D721Med (cell line): ENCODE measurements at places on chromosomes 4 and X.
A peak's percentile ranks its signal among the peaks of the same experiment; 100 is the strongest.

DNA sequence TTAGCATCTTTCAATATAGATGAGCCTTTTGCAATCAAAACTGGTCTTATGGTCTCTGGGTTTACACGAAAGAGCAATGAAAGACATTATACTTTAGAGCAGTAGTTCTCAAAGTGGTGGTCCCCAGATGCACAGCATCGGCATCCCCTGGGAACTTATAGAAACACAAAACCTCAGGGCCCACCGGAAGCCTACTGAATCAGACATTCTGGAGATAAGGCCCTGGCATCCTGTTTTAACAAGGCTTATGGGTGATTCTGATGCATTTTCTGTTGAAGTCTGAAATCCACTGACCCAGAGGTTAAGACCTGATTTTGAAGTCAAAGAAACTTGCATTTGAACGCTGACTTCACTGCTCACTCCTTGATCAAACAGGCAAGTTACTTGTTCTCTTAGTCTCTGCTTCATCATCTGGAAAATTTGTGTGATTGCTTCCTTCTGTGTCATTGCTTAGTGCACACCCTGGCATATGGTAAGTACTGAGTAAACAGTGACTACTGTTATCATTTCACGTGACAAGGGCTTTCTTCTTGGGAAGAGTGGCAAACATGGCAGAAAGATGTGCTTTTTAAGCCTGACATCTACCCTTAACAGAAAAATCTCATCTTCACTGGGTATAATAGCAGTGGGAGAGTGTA, 14.5 kb downstream of the CHRNA9 start:
- DNase-seq: no peak

- DNase-seq: no peak
Measured at GRCh38 chrX:129932821-129933321, 26.9 kb downstream of the UTP14A start.

DNA sequence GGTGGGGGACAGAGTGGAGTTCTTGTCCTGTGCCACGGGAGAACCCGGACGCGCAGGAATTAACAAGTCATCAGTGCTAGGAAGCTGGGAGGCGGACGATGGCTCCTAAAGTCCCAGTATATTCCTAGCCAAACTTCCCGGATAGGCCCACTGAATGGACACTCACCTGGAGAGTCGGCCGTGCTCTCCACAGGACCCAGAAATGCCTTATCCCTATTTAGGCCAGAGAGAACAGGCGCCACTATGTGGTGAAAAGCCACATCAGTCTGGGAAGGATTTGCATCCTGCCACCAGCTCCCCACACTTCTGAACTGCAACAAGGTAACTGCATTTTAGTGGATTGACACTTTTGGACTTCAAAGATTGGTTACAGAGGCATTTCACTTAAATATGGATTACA, 1.1 kb downstream of the CFAP299 start:
- DNase-seq: no peak

DNA sequence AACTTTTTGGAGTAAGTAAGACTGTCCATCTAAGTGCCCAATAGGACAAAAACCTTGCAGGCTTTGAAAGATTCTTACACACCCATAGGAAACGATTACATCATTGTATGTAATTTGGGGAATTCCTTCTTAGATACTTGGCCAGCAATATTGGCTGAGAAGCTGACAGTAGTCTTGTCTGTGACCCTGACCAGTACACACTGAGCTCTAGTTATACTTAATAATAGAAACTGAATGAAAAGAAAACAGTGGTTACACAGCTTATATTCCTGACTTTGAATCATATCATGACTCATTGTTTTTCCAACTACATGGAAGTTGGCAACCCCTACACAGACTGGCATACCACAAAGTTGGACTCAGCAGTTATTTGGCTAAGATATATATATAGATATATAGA, 7.1 kb upstream of the TLR2 start:
- no peak for DNase-seq

DNA sequence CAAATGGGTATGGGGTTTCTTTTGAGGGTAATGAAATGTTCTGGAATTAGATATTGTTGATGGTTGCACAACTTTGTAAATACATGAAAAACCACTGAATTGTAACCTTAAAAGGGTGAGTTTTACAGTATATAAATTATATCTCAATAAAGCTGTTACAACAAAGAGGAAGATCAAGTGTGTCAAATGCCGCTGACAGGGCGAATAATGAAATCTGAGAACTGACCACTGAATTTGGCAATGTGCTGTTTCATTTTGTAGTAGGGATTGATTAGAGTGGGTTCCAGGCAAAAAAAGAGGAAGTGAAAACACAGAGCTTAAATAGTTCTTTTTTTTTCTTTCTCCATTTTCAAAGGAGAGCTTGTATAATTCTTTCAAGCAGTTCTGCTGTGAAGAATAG, 161.1 kb upstream of the NAP1L5 start:
- no peak for DNase-seq

DNA sequence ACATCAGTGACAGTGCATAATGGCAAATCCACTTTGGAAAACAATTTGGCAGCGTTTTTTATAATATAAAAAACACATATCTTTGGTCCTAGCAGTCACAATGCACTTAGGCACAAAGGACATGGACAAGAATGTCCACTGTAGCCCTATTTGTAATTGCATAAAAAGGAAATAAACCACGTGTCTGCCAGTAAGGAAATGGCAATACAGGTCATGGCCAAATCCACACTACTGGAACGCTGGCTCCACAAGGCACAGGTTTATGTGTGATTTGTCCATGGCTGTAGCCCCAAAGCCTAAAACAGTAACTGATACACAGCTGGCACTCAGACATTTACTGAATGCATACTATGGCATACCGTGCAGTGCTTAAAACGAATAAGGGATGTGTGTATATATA, 69.7 kb downstream of the CD99L2 start:
- DNase-seq: no peak

GRCh38 chr4:147157860-147158701, 212.4 kb upstream of the TTC29 start:
- DNase-seq: no peak

DNA sequence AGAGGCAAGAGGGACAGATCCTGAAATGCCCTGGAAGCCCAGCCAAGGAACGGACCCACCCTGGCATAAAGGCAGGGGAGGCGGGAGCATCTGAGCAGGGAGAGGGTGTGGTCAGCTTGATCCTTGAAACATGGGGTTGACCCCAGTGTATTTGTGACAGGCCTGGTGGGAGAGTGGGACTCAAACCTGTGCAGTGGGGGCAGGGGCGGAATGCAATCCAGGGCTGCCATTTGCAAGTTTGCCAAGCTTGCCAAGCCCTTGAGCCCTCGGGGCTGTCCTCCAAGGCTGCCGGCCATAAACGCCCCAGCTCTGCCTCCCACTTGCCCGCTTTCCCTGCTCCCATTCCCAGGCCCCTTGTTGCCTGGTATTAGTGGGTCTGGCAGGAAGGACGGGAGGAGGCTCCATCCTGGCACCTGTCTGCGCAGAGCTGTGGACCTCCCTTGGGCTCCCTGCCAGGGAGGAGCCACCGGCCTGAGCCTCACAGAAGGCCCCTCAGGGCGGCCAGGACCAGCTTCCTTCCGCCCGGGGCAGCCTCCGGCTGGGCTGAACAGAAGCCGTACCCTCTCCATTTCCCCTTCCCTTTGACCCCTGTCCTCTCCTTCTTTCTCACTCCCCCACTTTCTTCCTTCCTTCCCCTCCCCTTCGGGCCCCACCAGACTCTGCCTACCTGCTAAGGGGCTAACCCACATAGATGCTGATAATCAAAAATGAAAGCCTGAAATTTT, 661 bp downstream of the S100P start:
- DNase-seq: no peak

- no peak for DNase-seq
Measured at GRCh38 chr4:6984612-6985425, 58.4 kb upstream of the TADA2B start.

- DNase-seq: no peak
Measured at GRCh38 chr4:184689681-184690080, 40.1 kb downstream of the PRIMPOL start.

GRCh38 chr4:149248191-149248764, 567.4 kb downstream of the IQCM start:
- no peak for DNase-seq

GRCh38 chrX:40088803-40089540, 8.8 kb downstream of the BCOR start:
- DNase-seq: no peak

- no peak for DNase-seq
Measured at GRCh38 chr4:89021062-89021461, 35.9 kb downstream of the FAM13A start.

GRCh38 chr4:150389896-150390530, 191.9 kb upstream of the MAB21L2 start:
- no peak for DNase-seq

GRCh38 chr4:145956288-145956890, 17.8 kb upstream of the ZNF827 start:
- DNase-seq: no peak

DNA sequence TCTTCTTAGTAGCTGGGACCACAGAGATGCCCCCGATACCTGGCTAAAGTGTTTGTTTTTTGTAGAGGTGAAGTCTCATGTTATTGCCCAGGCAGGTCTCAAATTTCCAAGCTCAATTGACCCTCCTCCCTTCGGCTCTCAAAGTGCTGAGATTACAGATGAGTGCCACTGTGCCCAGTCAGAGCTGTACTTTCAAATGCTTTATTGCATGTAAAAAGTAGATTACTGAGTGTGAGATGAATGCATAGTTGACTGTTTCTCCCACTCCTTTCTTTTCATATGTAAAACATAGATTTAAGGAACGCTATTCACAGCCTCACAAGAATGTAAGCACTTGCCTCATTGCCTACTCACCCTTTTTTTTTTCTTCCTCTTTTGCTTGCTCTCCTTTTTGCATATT, 984.4 kb upstream of the PABPC4L start:
- no peak for DNase-seq

- DNase-seq: no peak
Measured at GRCh38 chr4:13545394-13545808, 1.1 kb upstream of the NKX3-2 start.

- no peak for DNase-seq
Measured at GRCh38 chrX:15564981-15565579, 35.7 kb downstream of the ACE2 start.

GRCh38 chr4:143633833-143634232, 66.6 kb downstream of the FREM3 start:
- no peak for DNase-seq

GRCh38 chr4:4524364-4524763, 17.5 kb downstream of the STX18 start:
- DNase-seq: no peak

- peak; percentile 8 for DNase-seq
Measured at GRCh38 chr4:144288011-144288903, 147.7 kb upstream of the GYPA start.

DNA sequence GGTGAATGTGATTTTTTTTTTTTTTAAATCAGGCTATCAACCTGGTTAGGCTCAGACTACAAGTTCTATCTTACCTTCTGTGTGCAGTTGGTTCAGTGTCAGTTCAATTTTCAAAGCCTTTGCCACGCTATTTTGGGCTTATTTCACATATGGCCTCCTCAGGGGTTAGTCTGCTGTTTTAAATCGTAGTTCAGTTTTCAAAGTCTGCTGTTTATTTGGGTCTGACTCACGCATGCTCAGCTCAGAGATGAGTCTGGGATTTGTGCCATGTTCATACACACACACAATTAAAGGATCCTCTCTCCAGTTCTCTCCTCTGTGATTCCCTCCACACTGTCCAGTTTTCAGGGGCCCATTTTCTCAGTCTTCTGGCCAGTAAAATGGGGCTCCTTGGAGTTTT, 32.3 kb upstream of the ZFX start:
- DNase-seq: no peak

GRCh38 chr4:115090483-115091075, 22.8 kb downstream of the NDST4 start:
- no peak for DNase-seq

GRCh38 chrX:48936429-48937053, 17.7 kb upstream of the PIM2 start:
- no peak for DNase-seq

- DNase-seq: no peak
Measured at GRCh38 chr4:89026542-89026941, 30.4 kb downstream of the FAM13A start.

DNA sequence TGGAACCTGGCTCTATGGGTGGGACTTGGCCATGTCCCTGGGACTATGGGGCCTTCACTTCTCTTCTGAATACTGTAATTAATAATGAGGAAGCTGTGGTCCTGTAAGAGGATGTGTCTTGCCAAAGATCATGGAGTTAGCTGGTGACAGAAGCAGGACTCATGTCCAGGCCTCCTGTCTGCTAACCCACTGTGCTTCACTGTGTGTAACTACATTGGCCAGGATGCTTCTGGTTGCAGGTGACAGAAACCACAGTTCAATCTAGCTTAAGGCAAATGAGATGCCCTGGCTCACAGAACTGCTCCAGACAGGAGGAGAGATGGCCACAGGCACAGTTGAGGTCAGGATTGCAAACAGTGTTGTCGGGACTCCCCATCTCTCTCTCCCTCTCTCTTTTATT, 3.1 kb downstream of the MTMR1 start:
- no peak for DNase-seq

GRCh38 chrX:37995428-37995827, 10.9 kb upstream of the SYTL5 start:
- no peak for DNase-seq

GRCh38 chr4:121397434-121397833, 16.6 kb upstream of the QRFPR start:
- no peak for DNase-seq

DNA sequence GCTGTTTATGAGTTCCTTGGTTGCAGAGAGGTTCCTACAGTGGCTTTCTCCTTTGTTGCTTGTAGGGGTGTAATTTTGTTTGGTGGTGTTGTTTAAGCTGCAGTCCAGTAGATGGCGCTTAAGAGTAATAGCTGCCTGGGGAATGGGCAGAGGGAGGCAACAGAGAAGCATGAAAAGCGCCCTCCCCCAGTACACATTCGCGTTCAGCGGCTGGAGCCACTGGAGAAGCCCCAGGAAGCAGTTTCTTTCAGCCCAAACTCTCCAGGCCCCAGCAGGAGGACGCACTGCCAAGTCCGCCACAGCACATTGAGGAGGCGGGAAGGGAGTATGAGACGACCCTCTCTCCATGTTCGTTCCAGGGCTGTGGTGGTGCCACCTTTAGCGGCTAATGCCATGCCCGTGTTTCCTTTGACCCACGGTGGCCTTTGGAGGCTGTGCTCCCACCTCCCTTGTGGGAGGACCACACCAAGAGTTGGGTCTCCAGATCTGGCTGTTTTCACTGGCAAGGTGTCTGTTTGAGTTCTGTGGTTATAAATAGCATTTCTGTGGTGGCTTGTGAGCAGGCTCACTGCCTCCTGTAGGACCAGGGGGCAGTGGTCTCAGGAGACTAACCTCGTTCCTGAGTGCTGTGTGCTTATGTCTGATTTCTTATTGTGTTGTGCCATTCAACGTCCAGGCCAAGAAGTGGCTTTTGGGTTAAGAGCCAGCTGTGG, 252.3 kb downstream of the ARHGAP10 start:
- peak; percentile 52 for DNase-seq

GRCh38 chrX:18160369-18160768, 60.3 kb downstream of the BEND2 start:
- DNase-seq: no peak

DNA sequence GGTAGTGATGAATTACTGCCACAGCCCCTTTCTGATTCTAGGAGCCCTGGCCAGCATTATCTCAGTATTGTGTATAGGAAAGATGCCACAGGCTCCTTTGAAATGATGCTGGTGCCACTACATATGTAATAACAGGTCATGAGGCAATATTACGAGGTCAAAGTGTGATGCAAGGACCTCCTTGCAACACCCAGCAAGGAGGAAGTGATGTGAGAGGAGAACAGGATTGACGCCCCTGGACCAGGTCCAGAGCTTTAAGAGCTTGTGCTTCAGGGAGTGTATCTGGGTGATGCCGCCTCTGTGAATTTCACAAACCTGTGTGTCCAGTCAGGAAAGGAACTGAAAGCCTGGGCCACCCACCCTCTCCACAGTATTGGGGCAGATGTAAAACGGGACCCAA, 261.8 kb downstream of the MID1IP1 start:
- DNase-seq: no peak

GRCh38 chrX:20271730-20272129, 5.0 kb upstream of the RPS6KA3 start:
- no peak for DNase-seq
